ENCODE measurements at places on chromosomes 5 and 9.

DNA sequence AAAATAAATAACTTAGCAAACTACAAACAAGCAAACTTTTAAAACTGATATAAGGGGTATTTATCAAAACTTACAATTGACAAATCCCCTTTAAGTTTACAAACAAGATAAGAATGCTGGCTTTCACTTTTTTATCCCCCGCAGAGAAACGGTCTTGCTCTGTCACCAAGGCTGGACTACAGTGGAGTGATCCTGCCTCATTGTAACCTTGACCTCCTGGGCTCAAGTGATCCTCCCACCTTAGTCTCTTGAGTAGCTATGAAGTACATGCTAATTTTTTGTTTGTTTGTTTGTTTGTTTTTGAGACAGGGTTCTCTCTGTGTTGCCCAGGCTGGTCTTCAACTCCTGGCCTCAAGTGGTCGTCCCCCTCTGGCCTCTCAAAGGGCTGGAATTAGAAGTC is 9.0 kb upstream of the NIPSNAP3A start:
- DNase-seq, result no peak

DNA sequence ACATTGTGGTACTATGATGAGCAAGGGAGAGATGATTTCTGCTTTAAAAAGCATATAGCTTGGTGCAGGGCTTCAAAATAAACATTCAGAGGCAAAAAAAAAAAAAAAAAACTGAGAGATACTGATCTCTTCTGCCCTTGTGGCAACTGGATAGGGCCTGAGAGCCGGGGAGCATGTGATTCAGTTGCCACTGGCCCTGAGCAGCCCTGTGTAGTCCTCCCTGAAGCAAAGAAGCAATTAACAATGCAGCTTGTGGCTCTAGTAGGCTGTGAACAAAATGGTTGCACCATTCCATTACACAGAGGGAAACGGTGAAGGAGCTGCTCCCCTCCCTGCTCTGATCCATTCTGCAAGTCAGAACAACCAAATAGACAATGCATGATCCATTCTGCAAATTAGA is 347.5 kb upstream of the DAB2 start:
- no peak for DNase-seq

DNA sequence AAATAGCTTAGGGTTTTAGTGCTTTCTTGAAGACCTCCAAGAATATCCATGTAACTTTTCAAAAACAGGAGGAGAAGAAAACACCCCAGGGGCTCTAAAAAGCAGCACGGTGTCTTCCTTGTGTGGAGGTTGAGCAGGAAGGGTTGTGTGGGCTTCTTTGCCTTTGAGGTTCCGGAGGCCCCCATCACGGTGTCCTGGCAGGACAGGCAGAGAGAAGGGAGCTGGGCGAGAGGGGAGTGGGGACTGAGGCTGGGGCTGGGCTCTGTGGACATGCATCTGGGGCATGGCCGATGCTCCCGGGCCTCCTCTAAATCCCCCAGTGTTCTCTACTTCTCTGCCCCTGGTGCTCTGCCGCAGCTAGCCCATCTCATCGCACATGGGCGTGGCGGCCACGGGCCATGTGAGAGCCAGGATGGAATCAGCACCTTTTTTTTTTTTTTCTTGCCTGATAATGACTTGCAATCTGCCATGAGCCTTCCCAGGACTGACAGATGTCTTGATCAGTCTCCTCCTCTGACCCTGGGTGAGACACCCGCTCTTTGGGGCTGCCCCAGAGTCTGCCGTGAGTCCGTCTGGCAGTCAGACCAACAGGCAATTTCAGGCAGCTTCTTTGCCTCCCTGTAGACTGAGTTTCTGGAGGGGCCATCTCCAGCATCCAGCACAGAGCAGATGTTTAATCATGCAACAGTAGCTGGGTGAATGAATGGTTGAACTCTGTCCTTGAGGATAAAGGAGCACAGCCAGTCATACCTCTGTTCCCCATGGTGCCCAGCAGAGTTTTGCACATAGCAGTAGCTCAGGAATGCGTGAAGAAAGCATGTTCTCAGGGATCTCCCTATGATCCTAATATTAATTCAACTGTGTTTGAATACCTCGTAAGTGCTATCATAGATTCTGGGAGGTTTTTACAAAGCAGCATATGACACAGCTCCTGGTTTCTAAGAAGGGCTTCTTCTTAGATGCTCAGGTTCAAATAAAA is 12.1 kb downstream of the CXCL14 start:
- no peak for DNase-seq

GRCh38 chr5:112189391-112189790 is 229.7 kb downstream of the EPB41L4A start:
- no peak for DNase-seq
